ENCODE measurements at places on chromosomes 13 and 19.
A peak's percentile ranks its signal among the peaks of the same experiment; 100 is the strongest.

GRCh38 chr13:113138792-113139551 lies 16.4 kb downstream of the F10 start:
- DNase-seq = no peak

DNA sequence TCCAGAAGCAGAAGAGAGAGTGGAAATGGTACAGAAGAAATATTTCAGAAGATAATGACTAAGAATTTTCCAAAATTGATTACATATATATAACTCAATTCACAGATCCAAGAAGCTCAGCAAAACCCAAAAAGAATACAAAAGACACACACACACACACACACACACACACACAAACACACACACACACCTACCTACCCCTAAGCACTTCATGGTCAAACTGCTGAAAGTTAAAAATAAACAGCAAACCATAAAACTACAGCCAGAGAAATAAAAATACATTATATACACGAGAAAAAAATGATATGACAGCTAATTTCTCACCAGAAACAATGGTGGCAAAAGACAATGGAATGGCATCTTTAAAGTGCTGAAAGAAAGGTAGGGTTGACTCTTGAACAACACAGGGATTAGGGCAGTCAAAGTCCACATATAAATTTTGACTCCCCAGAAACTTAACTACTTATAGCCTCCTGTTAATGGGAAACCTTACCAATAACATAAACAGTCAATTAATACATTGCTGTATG lies 49.2 kb downstream of the DIAPH3 start:
- DNase-seq = no peak

- no peak for DNase-seq
These were observed 1491.9 kb downstream of the SLITRK5 start for GRCh38 chr13:89163096-89163495.

GRCh38 chr13:30963791-30964190 lies 31.3 kb downstream of the TEX26 start:
- no peak for DNase-seq

- no peak for DNase-seq
These were observed 17.6 kb downstream of the ZNF233 start for GRCh38 chr19:44277331-44277730.

- DNase-seq = peak; percentile 24
These were observed 5.6 kb downstream of the CEACAM4 start for GRCh38 chr19:41621226-41621625.

DNA sequence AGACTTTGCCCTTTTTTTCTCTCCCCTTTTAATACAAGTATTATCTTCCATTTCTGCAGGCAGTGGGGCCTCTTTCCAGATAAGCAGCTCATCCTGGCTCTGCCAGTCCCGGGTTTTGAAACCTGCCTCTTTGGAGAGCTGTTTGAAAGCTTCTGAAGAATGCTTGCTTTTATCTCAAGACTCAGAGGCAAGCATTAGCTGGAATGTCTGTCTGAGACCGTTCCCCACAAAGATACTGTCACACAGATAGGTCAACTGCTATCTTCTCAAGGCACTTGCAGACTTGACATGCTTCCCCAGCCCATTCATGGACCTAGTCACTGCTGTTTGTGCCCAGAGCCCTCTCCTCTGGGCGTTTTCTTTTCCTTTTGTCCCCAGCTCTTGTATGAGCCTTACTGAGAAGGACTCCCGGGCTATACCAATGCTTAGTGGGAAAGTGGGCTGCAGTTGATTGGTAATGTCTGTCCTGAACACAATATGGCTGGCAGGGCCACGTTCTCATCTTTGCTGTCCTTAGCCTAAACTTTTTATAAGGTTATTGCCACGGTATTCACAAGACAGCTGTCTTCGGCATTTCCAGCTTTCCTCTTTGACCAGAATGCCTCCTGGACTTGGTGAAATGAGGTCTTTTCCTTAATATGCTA lies 13.4 kb downstream of the SERP2 start:
- no peak for DNase-seq

GRCh38 chr13:39531646-39532045 lies 71.3 kb downstream of the LHFPL6 start:
- no peak for DNase-seq

DNA sequence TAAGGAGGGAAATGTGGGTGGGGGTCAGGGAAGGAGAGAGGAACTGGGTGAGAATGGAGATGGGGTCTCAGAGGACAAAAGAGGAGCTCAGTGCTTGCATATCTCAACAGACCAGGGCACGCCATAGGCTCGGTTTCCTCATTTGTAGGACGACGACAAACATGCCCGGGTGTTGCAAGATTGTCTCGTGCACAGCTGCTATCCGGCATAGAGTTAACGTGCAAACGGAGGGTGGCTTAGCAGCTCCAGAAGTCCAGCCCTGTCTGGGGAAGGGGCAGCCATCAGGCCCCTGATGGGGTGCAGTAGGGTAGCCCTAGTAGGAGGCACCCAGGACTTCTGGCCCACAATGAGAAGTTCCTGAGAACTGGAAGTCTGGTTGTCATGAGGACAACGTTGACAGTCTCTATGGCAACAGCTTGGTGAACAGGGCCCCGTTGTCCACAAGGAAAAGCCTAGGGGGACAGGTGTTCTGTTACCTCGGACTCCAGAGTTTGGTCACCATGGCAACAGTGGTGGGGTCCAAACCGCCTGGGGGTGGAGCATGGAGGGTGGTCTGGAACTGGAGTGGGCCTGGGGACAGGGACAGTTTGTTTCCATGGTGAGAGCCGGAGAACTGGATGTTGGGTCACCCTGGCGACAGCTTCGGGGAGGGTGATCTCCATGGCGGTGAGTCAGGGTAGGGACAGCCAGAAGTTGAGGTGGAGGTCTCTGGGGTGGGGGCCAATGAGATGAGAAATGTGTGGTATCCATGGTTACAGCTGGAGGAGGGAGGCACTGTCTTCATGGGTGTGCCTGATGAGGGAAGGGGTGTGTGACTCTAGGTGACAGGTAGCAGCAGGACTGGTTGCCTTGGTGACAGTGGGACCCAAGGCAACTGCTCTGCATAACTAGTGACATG lies 16.8 kb downstream of the TM6SF2 start:
- DNase-seq = no peak

DNA sequence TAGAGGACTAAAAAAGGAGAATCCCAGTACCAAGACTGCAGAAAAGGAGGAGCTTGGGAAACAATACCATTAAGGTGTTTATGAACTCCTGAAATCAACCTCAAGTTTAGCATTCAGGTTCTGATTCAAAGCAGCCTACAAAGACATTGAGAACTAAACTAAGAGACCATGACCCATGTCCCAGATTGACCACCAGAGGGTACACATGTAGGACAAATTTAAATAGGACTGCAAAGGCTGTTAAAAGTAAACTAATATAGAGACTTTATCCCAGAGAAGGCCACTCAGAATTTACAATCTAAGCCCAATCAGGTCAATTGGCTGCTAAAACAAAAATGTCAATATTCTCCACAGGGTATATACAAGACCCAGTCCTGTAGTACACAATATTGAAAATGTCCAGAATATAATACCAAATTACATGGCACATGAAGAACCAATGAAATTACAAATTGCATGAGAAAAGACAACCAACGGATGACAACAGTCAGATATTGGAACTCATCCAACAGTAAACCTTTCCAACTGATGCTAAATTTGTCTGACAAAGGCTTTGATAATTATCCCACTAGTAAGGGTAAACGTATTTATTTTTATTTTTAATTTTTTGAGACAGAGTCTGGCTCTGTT lies 682.4 kb downstream of the UQCRFS1 start:
- DNase-seq = no peak

DNA sequence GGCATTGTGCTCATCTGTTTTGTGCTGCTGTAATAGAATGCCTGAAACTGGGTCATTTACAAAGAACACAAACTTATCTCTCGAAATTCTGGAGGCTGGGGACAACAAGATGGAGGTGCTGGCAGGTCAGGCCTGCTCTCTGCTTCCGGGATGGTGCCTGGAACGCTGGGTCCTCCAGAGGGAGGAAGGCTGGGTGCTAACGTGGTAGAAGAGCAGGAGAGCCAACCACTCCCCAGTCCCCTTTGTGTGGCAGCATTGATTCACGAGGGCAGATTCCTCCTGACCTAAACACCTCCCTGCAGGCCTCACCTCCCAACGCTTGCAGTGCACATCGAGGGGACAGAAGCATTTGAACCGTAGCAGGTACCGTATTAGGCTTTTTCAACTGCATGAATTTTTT lies 34.1 kb upstream of the TFDP1 start:
- no peak for DNase-seq

- no peak for DNase-seq
These were observed 13.9 kb upstream of the OVOL3 start for GRCh38 chr19:36097036-36097435.

Data from GDM1 (cell line).